Glomerular endothelial cell (primary cell): ENCODE measurements at places on chromosomes 16 and 17. TPM values are rescaled to one million over a fixed set of nuclear protein-coding genes. Genes with fewer than 3 reads are reported as not detected.

GRCh38 chr16:17306745-17307144 lies 164.0 kb downstream of the XYLT1 start:
- DNase-seq, result no peak

- DNase-seq, result no peak
Observed at GRCh38 chr17:6498901-6499540, 54.8 kb downstream of the PIMREG start.

DNA sequence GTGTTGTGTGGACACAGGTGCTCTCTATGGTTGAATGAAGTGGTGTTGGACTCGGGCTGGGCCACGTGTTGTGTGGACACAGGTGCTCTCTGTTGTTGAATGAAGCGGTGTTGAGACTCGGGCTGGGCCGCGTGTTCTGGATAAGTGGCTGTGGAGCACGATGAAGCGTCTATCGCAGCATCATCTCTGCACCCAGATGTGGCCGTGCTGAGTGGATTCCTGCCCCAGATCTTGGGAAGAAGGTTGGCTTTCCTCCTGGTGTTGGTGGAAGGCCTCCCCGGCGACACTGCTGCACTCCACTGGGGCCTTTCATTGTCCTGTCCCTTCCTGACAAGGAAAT lies 69.1 kb downstream of the RPTOR start:
- DNase-seq, result no peak

DNA sequence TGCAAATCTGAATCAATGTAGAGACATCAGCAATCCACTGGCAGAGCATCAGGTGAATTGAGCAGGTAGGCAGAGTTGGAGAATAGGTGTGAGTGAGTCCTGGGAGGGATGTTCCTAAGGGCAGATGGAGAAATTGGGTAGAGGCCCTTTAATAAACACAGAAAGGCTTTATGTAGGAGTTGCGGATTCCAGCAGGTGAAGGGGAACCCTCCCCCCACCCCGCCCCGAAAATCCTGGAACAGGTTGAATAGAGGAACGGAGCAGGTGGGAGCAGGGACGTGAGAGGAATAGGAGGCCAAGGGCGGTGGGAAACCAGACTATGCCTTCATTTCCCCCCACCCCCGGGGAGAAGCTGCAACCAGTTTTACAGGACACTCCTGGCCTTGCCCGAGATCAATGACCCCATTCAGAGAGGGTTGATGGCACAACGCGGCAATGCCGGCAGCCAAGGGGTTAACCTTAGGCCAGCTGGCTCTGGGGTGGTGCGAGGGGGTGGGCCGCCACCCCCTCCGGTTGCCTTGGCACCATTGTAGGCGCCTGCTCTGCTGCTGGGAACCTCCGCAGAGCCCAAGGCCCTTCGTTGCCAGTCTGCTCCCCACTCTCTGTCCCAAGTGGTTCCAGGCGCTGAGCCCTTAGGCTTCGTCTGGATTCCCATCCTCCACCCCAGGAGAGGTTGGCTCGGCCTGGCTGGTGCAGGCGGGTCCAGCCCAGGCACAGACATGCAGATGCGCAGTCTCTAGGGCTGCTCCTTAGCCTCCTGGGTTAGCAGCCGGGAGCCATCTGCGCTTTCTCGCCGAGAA lies 814 bp upstream of the RUNDC3A start:
- DNase-seq, result no peak

Gene C16orf46
- 0.58 TPM in 1 of 2 replicates, not detected in the other for total RNA-seq

DNA sequence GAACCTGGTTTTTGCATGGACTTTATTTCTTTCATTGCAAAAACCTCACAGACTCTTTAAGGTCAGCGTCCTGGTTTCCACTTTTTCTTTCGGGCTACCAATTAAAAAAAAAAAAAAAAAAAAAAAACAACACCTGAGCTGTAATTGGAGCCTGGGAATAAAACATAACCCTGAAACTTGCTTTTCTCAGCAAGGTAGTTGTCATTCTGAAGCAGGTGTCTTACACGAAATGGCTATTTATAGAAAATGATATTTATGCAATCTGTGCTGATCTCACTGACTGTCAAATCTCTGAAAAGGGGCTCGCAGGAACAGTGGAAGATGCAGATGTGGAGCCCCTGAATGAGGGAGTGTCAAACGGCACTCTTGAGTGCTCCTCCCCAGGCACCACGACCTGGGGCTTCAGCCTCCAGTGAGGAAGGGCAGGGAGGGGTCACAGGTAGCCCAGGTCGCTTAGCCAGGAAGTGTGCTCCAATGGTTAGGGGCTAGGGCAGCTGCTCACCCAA lies 10.4 kb upstream of the COTL1 start:
- no peak for DNase-seq

GRCh38 chr16:9850817-9851216 lies 331.4 kb downstream of the GRIN2A start:
- DNase-seq, result no peak

Gene ARHGAP44
- total RNA-seq, result 0.97 and 1.4 TPM in 2 replicates

GRCh38 chr17:51734462-51734861 lies 424.1 kb downstream of the CA10 start:
- DNase-seq, result no peak

DNA sequence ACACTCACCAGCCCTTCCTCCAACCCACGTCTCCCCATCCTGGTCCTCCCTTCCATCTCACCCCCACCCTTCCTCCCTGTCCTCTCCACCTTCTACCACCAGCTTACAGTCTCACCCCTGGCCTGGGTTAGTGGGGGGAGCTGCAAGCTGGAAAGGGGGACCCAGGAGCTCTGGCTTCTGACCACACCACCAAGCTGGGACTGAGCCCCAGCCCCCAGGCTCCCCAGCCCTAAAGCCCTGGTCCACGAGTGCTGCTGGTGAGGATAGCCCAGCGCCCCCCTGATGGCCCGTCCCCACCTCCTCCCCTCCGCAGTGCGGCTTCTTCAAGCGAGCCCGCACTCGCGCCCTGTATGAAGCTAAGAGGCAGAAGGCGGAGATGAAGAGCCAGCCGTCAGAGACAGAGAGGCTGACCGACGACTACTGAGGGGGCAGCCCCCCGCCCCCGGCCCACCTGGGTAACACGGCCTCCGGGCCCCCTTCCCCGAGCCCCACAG lies 7.2 kb upstream of the PDK2 start:
- no peak for DNase-seq

DNA sequence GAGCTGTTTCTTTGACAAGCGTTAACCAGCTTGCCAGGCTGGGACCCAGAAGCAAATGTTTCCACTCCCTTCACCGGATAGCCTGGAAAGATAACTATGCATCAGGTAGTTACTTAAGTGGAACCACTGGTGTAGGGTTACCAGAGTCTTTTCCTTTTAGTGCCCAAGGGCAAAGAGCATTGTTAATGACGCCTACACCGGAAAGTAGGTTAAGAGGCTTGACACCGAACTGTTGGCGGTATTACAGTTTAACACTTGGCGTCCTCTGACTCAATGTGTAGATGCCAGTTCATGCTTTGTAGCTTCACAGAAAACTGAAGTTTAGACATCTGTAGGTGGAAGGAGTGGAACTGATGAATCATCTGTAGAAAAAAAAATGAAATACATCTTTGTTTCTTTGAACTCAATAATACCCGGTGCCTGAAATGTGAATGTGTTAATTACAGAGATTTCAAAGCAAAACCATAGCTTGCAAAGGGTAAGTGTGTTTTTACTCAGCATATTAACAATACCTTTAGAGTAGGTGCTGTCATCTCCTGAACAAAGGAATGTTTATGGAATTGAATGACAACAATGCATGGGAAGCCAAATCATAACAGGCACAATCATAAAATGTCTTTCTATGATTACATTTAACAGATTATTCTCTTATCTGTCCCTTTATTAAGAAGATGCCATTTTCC lies 426.7 kb upstream of the SALL1 start:
- DNase-seq, result no peak

GRCh38 chr16:54268340-54268739 lies 18.2 kb downstream of the IRX3 start:
- no peak for DNase-seq

DNA sequence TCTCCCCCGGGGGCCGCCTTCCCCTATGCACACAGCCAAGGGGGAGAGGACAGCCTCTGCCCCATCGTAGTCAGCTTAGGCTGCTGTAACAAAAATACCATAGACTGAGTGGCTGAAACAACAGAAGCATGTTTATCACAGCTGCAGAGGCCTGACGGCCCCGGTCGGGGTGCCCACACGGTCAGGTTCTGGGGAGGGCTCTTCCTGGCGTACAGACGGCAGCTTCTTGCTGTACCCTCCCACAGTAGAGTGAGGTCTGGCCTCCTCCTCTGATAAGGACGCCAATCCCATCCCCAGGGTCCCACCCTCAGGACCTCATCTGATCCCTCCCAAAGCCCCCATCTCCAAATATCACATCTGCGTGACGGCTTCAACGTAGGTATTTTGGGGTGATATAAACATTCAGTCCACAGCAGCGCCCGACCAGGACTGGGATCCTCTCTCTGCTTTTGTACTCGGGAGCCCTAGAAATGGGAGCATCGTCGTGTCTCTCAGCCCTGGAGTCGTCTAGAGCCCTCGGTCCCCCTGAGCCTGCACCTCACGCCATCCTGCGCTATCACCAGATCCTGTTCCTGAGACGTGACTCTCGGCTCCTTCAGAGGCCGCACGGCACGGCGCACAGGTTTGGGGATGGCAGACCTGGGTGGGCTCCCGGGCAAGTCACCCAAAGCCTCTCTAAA lies 67.8 kb downstream of the RPH3AL start:
- no peak for DNase-seq

GRCh38 chr16:81752225-81752875 lies 26.7 kb upstream of the PLCG2 start:
- no peak for DNase-seq
